ENCODE measurements at places on chromosomes 5 and 9. TPM values are rescaled to one million over a fixed set of nuclear protein-coding genes. Genes with fewer than 3 reads are reported as not detected.

GRCh38 chr5:131165119-131165727 is at the start of gene HINT1:
HINT1 (minus strand) TSS chr5:131165256; CDS start chr5:131165205, 51 bp downstream.
- H3K36me3 ChIP-seq: peaks cover 23% of the 10 kb centered on the region
- H3K27ac ChIP-seq: peak within 1 kb of the TSS; percentile 96
- DNase-seq: peak; percentile 81
- H3K4me1 ChIP-seq: peaks cover 33% of the 10 kb centered on the region
- no peaks in the 10 kb centered on the region for H3K27me3 ChIP-seq

Gene PPP2R2B
- not detected for total RNA-seq

DNA sequence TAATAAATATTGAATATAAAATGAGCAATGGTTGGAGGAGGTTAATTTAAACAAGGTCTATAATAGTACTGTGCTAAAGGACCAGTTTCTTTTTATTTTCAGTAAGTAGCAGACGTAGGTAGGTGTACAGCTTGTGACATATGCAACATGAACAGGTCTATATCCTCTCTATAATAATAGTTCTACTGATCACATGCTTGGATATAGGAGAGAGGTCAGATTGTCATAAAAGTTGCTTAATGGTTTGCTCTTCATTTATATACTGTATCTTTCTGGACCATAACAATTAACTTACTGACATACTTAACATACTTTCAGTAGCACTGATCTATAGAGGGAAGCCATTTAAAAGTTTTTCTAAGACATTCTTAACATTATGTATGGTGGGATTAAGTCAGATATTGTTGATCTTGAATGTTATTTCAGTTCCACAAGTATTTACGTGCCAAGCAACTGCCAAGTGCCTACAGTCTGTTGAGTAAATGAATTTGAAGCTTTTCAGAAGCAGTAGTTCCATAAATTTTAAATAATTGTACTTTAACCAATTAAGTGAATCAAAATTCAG is 68.0 kb downstream of the DENND4C start:
- H3K27me3 ChIP-seq: no peaks in the 10 kb centered on the region
- H3K27ac ChIP-seq: no peak overlapping the region
- DNase-seq: no peak

- H3K4me3 ChIP-seq: no peak overlapping the region
- H3K4me1 ChIP-seq: no peaks in the 10 kb centered on the region
- peaks cover 1% of the 10 kb centered on the region for H3K27me3 ChIP-seq
- peaks cover under 1% of the 10 kb centered on the region for H3K36me3 ChIP-seq
- no peak overlapping the region for H3K27ac ChIP-seq
Measured at GRCh38 chr5:175021321-175021720, 296.9 kb downstream of the MSX2 start.

GRCh38 chr9:124004593-124004992 is 7.0 kb upstream of the LHX2 start:
- peaks cover 70% of the 10 kb centered on the region for H3K27me3 ChIP-seq
- no peak overlapping the region for H3K4me3 ChIP-seq
- no peaks in the 10 kb centered on the region for H3K36me3 ChIP-seq

Gene PCDHGB6
- 1.1 TPM for total RNA-seq

GRCh38 chr9:115591584-115591984 is 473.6 kb upstream of the TNC start:
- H3K27ac ChIP-seq: peak overlapping the region; percentile 95
- peak overlapping the region; percentile 40 for H3K4me3 ChIP-seq
- H3K27me3 ChIP-seq: no peaks in the 10 kb centered on the region
- no peaks in the 10 kb centered on the region for H3K36me3 ChIP-seq

Gene PHF24
- total RNA-seq: not detected

DNA sequence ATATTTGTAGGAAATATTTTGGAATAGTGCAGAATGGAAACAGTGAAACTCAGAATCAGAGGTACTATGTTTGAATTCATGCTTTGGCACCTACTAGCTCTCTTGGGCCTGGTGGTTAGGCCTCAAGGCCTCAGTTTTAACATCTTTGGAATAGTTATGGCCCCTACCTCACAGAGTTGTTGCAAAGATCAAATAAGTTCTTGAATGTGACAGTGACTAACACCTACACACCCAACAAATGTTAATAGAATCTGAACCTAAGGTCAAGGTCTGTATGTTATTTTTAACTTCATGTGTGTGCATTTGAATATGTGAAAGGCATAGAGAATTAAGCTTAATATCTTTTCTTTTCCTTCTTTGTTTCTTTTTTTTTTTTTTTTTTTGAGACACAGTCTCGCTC is 87.3 kb downstream of the SLC44A1 start:
- no peak overlapping the region for H3K4me3 ChIP-seq
- peaks cover 2% of the 10 kb centered on the region for H3K27me3 ChIP-seq
- H3K36me3 ChIP-seq: peaks cover 10% of the 10 kb centered on the region
- DNase-seq: no peak
- H3K27ac ChIP-seq: no peak overlapping the region

All from HFFc6 (cell line).